ENCODE measurements at places on chromosomes 12 and 14.

DNA sequence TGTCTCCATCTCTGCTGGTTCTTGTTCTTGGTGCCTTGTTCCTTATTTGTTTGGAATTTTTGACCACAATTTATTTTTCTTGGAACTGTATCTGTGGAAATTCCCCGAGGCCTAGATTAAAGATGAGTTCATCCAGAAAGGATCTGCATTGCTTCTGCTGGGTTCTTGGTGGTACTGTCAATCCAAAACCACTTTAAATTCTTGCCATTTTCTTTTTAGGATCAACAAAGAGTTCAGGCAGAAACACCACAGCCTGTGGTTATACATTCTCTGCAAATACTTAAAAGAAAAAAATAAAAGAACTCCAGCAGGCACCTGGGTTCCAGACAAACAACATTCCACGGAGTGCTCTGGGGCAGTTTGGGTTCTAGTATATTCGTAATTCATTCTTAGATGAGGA lies 6.0 kb upstream of the VAMP1 start:
- DNase-seq, result no peak

GRCh38 chr12:55724226-55724939 lies 4.2 kb downstream of the RDH5 start:
- peak; percentile 34 for DNase-seq

GRCh38 chr14:68979722-68980451 lies 785 bp upstream of the ACTN1 start:
- DNase-seq, result no peak

- peak; percentile 53 for DNase-seq
Measured at GRCh38 chr12:42326541-42327226, 717 bp downstream of the PPHLN1 start.

DNA sequence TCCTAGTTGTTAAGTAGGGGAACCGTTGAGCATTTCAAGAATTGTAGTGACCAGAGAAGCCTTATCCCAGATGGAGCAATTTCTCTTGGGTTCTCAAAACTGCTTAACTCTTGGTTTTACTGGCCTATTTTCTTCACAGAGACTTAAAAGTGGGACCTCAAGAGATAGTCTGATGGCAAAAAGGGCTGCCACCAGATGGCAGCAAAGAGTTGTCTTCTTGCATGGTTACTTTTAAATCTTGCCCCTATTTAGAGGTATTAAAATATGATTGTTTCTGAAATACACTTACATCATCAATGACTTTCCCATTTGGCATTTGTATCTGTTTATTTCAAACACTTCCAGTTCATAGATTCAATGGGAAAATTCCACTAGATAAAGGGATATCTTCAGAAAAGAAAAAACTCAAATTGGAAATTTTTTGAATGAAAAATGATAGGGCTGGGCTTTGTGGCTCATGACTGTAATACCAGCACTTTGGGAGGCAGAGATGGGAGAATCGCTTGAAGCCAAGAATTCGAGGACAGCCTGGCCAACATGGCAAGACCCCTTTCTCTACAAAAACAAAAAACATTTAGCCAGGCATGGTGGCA lies 69.9 kb upstream of the CNTN1 start:
- DNase-seq, result no peak

GRCh38 chr12:6199531-6200255 lies 507 bp upstream of the CD9 start:
- no peak for DNase-seq

DNA sequence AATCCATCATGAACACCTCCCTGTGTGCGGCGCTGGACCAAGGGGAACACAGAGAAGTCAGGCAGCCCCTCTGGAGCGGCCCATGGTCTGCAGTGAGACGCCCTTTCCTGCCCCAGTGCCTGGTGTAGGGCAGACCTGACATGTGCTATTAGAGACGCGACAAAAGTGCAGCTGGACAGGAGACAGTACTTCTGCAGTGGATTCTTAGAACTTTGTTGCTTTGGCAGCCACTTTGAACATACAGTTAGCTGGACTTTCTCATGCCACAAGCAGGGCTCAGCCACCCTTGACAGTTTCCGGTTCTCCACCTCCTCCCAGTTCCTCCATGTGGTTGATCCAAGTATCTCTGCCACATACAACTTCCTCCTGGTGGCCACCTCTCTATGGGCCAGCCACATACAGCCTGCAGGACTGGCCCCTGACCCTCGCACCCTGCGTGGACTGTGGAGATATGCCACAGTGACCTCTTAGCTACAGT lies 45.9 kb downstream of the LGMN start:
- DNase-seq, result no peak

DNA sequence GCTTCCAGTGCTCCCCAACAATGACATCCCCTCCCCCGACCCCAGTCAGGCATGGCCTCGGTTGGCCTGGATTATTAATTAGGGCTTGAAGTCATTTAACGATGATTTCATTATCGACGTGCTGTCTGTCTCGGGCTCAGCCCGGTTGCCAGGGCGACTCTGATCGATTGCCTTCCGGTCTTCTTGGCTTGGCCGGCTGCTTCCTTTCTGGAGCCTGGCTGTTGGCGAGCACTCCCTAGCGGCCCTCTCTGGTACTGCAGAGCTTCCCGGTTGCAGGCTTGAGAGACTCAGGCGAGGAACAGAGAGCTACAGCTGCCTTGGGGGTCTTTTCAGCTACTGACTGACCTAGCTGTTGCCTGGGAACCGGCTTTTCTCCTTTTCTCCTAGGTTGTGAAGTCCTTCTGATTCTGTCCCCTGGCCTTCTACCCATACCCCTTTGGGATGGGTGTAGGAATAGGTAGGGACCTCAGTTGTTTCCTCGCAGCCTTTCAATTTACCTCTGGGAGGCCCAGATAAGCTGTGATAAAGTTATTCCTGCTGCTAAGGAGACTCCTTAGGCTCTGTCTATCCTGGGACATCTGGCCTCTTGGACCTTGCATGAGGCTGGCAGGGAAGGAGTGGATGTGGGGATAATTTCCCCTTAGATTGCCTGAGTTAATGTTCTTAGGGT lies 5.5 kb upstream of the CISTR start:
- DNase-seq, result peak; percentile 66

DNA sequence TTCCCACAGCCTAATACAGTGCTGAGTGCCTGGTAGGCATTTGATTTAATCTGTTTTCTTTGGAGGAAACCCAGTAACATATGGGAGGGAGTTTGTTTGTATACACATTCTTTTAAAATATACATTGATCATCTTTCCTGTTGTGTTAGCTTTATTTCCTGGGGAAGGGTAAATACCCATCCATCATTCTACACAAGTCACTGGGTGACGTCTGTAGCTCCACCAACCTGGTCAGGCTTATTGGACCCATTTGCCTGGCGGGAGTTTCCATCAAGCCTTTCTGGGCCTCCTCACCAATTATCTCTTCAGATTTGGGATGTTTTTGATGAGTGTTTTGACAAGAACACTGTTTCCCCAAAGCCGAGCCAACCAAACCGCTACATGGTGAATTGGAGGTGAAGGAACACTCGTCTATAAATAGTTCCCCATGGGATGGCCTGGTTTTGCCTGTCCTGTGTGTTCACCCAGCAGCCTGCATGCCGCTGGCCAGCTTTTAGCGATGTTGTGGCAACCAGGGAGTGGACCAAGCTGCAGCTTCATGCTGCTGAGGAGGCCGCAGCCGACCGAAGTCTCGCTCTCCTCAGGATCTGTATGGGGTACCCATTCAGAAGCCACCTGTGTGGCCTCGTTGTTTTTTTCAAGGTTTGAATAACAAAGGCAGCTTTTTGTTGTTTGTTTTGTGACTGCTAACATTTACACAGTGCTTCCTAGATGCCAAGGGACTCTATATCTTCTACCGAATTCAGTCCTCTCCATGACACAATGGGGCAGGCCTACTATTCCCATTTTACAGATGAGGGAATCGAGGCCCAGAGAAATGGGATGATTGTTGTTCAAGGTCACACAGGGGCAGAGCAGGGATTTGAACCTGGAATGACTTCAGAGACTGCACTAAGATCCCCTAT lies 22.6 kb downstream of the PLXNC1 start:
- DNase-seq, result no peak

GRCh38 chr12:96141216-96141912 lies 52.8 kb upstream of the ELK3 start:
- no peak for DNase-seq

GRCh38 chr12:118850244-118850825 lies 131.0 kb upstream of the SRRM4 start:
- peak; percentile 17 for DNase-seq

GRCh38 chr12:49296034-49296835 lies 1.3 kb downstream of the PRPH start:
- peak; percentile 68 for DNase-seq

DNA sequence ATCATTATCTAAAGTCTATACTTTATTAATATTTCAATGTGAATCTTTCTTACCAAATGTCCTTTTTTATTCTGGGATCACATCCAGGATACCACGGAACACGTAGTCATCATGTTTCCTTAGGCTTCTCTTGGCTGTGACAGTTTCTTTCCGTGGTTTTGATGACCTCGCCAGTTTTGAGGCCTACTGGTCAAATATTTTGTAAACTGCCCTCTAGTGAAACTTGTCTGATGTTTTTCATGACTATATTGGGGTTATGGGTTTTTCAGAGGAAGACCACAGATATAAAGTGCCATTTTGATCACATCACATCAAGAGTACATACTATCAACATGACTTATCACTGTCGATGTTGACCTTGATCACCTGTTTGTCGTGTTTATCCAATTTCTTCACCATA lies 14.1 kb upstream of the SERPINA6 start:
- no peak for DNase-seq

DNA sequence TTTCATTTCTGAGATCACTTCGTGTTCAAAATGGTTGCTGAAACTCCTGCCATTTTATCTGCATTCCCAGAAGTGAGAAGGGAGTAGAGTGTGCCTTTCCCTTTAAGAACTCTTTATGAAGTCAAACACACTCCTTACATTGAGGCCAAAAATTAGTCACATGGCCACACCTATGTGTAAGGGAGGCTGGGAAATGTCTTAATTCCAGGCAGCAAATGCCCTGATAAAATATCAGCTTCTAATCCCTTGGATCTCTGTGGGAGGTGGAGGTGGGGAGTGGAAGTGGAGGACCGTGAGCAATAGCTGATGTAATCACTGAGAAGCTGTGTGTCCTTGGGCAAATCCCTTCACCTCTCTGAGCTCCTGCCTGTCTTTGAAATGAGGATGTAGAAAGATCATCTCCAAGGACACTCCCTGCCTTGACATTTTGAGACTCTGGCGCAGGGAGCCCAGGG lies 22.7 kb upstream of the ANKRD9 start:
- no peak for DNase-seq

DNA sequence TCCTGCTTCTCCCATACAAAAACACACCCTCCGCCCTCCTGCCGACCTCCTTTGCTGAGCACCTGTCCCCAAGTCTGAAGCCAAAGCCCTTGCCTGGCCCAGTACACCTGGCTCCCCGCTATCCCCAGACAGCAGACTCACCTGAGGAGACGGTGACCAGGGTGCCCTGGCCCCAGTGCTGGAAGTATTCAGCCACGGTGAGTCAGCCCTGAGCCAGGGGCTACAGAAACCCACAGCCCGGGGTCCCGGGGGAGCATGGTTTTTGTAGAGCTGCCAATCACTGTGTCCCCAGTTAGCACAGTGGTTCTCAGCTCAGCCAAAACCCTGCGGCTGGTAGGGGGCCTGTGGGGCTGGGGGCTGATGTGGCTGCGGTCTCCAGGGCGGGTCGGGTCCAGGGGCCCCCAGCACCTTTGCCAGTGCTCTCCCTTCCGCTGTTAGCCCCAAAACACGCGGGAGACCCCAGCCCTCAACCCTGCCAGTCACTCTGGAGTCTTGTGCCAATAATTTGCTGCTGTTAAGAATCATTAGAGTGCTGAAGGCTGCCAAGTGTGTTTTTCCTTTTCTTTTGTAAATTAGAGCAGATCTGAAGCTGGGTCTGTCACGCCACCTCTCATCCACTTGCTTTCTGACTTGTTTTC lies 339.0 kb downstream of the TMEM121 start:
- DNase-seq, result no peak

- DNase-seq, result no peak
Measured at GRCh38 chr12:128155571-128155970, 111.4 kb upstream of the TMEM132C start.

- no peak for DNase-seq
Measured at GRCh38 chr12:87599459-87599858, 429.7 kb downstream of the C12orf50 start.

DNA sequence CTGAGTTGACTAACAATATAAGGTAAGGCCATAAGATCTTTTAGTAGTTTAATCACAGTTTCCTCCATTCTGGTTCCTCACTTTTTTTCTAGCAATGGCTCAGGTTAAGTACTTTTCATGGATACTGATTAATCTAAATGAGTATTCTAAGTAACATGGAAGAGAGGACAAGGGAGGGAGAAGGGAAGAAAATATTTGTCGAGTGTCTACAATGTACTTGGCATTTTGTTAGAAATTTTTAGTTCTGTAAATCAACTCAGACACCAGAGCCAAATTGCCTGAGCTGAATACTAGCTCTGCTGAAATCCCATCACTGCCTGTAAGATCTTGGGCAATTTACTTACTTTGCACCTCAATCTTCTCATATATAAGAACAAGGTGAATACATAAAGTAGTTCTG lies 20.2 kb downstream of the RERG start:
- DNase-seq, result no peak

- no peak for DNase-seq
Measured at GRCh38 chr14:45807178-45807899, 554.3 kb upstream of the MIS18BP1 start.

DNA sequence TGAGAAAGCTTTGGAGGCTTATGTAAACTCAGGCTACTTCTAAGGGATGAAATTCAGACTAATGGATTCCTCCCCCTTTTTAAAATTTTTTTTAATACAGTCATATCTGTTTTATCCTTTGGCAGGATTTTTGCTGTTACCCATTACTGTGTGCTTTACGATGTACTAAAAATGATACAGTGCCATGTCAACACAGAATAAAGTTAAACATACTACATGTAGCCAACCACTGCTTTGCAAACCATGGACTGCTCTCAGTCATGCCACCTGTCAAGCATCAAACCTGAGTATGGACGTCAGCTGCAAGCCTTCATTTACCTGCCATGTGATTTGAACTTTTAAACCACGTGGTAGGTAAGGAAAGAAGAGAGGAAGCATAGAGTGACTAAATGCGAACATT lies 325.8 kb downstream of the FUT8 start:
- DNase-seq, result no peak

GRCh38 chr14:52219488-52220084 lies 47.9 kb upstream of the PTGDR start:
- DNase-seq, result no peak

DNA sequence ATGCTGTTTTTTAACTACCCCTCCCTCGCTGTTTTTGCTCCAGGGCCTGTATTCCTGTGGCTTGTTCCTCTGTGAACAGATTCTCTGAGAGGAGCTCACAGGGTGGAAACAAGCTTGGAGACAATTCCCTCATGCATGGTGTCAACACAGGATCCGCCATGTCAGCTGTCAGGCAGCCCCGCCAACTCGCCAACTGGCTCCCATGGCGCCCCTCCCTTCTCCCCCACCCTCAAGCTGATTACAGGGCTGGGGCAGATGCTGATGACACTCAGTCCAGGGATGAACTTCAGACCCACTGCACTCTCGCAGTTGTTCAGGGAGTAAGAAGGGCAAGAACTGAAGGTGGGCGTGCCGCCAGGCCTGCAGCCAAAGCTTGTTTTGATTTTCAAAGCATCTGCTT lies 229.9 kb downstream of the NTF3 start:
- no peak for DNase-seq
